ENCODE measurements at places on chromosomes 5 and 9.

- no peak for DNase-seq
These were observed 368 bp downstream of the SH3TC2 start for GRCh38 chr5:149062371-149063016.

DNA sequence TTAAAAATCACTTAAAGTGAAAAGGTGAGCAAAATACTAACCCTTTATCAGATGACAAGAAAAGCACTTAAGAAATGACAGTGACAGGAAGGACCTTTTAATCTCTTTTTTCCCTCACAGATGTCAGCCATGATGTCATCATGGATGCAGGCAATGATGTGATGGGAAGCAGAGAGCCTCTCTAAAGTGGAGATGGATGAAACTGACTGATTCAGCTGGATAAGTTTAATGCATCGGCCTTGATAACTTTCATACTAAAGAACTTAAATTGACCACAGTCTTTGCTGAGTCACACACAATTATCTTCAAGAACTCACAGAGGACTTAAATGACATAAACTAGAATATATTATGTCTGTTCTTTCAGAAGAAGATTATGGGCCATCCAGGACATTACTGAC lies 153.2 kb upstream of the FGF10 start:
- DNase-seq, result no peak

DNA sequence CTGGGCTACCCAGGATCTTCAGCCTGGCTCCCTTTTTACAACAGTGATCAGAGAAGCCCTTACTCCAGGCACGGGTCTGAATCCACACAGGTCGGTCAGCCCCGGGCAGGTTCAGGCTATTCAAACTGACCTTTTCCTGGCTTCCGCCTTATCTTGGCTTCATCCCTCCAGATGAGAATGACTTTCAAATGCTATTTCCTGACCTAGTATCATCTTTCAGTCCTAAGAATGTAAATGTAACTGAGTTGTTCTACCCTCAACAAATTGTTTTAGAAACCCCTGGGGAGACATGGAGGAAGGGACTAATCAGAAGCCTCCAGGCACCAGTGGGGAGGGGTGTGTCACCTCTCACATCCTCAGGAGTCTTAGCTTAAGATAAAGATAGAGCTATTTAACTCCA lies 213.2 kb downstream of the EPB41L4A start:
- no peak for DNase-seq

- DNase-seq, result no peak
These were observed 71.3 kb upstream of the IFNE start for GRCh38 chr9:21553441-21553840.

DNA sequence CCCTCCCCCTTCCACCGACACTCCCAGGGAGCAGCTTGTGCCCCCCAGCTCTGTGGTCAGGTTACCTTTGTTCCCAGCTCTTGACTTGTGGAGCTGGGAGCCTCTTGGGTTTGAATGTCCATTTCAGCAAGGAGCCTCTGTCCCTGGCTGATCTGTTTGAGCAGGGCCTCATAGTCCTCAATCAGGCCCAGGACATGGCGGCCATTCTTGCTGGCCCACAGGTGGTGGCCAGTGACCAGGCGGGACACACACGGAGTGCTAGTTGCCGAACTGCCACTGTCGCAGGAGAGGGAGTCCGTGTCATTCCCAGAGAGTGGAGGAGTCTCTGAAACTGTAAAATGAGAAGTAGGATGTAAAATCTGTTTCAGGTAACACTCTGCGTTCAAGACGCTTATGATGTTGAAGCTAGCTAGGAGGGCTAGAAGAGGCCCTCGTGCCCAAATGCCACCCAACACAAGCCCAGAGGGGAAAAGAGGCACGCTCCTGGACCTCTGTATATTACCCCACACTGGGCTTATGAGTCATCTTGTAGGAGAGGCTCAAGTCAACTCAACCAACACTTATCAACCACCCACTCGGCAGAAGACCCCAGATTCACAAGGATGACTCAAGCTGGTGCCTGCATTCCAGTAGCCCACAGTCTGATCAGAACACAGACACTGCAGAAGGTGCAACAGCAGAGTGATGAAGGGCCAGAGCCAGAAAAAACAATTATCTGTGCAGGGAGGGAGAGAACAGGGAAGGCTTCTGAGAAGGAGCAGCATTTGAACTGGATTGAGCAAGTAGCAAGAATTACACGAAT lies 177.0 kb downstream of the CDK5RAP2 start:
- DNase-seq, result no peak
